ENCODE measurements at places on chromosomes 3 and 15.
A peak's percentile ranks its signal among the peaks of the same experiment; 100 is the strongest.

DNA sequence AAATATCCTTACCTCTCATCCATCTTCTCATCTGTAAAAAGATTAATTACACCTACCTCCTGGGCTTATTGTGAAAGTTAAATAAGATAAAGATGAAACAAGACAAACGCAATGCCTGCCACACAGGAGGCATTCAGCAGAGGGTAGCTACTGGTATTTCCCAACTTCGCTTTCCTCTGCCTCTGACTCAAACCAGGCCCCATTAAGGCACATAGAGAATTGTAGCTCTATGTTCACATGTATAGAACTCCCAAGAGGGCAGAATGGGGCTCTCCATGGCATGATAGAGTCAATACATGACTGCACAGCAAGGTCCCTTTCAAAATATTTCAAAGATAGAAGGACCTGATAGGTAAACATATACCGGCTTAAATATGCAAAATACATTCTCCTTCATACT is 1.4 kb downstream of the LYSMD2 start:
- DNase-seq, result peak; percentile 29

DNA sequence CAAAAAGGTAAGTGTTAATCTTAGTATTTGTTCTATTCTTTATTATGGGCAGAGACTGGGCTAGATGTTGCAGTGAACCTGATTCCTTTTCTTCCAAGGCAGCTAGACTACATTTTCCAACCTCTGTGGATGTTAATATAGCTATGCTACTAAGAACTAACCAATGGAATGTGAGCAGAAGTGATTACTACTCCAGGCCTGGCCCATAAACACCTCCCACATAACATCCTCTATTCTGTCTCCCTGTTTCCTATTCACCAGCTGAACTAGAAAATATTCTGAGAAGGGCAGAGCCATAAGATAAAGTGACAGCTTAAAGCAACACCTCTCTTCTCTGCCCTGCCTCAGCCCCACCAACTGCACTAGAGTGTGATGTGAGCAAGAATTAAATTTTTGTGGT is 29.4 kb downstream of the CD200R1L start:
- DNase-seq, result peak; percentile 6

- no peak for DNase-seq
Measured at GRCh38 chr15:73940061-73940981, 14.1 kb downstream of the LOXL1 start.

- peak; percentile 51 for DNase-seq
Measured at GRCh38 chr3:10553591-10554235, 48.3 kb upstream of the ATP2B2 start.

GRCh38 chr3:186109897-186110803 is 1.3 kb upstream of the ETV5 start:
- DNase-seq, result peak; percentile 34

DNA sequence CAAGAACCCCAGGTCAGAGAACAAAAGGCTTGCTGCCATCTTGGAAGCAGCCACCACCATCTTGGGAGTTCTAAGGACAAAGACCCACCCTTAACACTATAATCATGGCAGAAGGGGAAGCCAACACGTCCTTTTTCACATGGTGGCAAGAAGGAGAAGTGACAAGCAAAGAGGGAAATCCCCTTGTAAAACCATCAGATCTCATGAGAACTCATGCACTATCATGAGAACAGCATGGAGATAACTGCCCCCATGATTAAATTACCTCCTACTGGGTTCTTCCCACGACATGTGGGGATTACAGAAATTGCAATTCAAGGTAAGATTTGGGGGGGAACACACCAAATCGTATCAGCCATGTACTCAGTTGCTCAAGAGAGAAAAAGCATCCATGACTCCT is 21.1 kb upstream of the GBE1 start:
- peak; percentile 9 for DNase-seq

- no peak for DNase-seq
Measured at GRCh38 chr3:32940726-32941125, 10.7 kb upstream of the CCR4 start.

DNA sequence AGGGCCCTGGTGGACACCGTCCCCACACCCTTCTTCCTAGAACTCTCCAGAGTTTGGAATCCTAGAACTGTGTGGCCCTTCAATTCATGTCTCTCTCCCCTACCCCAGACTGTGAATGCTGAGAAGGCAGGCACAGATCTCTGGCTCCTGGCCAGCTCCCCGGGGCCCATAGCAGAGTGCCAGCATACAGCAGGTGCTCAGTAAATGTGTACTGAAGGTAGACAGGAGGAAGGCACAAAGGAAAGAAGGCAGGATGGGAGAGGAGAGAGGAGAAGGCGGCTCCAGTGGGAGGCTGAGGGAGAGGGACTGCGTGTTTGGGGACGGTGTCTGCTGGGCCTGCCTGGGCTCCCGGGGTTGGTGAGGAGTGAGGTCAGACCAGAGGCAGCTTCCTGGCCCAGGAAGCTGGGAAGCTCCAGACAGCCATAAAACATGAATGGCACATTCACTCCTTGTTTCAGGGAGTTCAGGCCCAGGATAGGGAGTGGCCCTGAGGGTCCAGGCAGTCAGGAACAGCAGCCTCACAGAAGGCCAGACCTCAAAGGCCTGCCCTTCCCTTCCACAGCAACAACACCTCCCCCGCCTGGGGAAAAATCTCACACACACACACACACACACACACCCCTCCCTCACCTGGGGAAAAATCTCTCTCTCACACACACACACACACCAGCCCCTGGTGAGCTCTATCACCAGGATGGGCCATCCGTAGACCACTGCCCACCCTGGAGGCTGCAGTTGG is 137.1 kb upstream of the PRR20G start:
- DNase-seq, result no peak

DNA sequence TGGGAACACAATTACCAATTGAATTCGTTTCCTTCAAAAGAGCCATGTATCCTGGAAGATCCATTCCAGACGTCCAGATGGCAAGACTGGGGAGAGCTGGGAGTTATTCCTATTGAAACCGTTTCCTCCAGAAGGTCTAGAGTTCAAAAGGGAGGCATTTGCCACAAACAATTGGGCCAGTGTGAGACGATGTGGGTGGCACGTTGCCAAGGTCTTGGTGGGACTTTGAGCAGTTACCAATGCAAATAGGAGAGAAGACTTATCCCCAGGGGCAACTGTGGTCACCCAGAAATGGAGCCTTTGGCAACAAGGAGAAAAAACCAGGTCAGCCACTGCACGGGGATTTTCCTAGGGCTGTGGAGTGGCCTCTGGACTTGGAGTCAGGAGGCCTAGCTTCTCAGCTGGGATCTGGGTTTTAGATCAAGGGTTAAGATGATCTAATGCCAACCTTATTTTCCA is 29.6 kb upstream of the TLE3 start:
- no peak for DNase-seq

- no peak for DNase-seq
Measured at GRCh38 chr3:66010739-66011655, 27.7 kb downstream of the MAGI1 start.

DNA sequence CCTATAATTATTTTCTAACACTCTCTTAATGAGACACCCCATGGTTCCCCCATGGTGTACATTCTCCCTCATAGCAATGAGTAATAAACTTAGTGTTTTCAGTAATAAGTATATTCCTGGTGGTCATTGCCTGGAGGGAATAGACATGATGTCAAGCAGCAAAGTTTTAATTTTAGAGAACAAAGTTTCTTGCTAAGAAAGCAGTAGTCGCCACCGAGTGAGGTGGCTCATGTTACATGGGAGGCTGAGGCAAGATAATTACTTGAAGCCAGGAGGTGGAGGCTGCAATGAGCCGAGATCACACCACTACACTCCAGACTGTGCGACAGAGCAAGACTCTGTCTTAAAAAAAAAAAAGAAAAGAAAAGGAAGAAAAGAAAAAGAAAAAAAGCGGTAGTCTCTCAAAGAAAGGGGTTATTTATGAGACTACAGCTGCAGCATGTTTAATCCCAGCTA is 2.4 kb upstream of the ELP6 start:
- DNase-seq, result peak; percentile 28

DNA sequence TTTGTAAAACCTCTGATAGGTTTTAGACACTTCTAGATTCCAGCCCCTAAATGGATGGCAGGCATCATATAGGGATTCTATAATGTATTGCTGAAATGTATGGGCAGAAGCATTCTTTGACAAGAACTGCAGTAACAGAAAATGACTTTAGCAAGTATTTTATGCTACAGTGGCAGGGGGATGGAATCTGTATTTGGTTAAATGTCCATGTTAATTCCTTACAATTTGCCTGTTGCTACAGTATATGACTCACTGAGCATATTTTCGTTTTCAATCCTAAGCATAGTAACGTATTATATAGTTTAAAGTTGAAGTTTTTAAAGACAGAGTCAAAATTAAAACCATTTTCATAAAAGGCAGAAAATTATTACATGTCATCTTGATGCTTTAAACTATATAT is 150.1 kb downstream of the MEX3B start:
- no peak for DNase-seq

GRCh38 chr15:62173215-62173614 is 8.1 kb upstream of the C2CD4B start:
- no peak for DNase-seq

DNA sequence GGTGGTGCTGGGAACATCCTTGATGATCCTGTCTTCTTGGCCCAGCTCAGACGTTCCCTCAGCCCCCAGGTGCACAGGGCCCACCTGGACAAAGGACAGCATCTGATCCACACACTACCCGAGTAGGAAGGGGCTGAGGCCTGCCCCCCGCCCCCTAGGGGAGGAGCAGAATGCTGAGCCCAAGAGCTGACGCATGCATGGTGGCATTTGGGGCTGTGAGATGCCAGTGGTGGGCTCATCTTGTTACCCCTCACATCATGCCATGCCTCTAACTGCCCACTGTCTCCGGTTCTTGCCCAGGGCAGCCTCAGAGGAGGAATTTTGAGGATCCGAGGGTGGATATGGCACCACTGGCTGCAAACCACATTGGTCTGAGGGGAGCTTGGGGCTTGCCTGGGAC is 61.5 kb downstream of the LINGO1 start:
- no peak for DNase-seq

- DNase-seq, result no peak
Measured at GRCh38 chr3:44001072-44001471, 240.6 kb upstream of the TOPAZ1 start.

DNA sequence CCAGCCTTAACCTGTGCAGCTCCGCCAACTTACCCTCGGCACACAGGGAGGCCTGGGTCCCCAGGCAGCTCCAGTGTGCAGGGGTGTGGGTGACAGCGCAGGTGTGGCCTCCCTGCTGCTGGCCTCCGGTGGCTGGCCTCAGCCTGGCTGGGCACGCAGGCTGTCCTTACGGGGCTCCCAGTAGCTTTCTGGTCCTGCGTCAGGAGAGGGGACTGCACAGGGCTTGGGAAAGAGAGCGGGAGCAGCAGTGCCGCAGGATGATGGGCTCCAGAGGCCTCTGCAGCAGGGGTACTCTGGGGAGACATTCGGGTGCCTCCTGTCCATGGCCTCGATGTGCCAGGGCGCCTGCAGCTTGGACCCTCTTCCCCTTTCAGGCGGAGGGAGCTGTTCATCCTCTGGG is 9.4 kb downstream of the APBA2 start:
- no peak for DNase-seq

GRCh38 chr15:86813892-86814291 is 734.2 kb downstream of the AGBL1 start:
- DNase-seq, result no peak

DNA sequence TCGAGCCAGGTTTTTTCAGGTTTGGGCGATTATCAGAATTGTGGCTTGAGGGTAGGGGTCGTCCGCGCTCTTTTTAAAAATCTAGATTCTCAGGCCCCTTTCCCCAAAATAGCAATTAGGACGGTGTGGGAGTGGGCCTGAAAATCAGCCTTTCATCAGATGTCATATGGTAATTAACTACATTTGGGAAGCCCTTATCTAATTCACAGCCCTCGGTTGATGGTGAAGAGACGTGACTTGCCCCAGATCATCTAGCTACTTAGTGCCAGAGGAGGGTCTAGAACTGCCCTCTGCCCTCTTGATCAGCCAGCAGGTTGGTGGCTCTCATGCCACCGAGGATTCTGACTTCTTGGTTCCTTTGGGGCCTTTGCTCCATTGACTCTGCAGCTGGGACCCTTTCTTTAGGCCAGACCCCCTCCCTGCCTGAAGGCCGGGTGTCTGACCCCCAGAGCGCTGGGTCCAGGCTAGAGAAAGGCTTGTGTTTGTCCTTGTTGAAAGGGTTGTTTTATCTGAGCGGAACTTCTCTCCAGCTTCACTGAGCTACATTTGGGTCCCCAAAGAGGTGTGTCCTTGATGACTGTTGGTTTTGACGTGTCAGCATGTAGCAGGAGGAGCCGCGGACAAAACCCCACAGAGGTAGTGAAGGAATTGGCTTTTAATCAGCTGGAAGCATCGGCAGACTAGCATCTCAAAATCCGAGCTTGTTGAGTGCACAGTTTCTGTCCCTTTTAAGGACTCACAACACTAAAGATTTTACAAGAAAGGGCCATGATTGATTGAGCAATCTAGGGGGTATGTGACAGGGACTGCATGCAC is 857 bp downstream of the AEN start:
- peak; percentile 64 for DNase-seq

DNA sequence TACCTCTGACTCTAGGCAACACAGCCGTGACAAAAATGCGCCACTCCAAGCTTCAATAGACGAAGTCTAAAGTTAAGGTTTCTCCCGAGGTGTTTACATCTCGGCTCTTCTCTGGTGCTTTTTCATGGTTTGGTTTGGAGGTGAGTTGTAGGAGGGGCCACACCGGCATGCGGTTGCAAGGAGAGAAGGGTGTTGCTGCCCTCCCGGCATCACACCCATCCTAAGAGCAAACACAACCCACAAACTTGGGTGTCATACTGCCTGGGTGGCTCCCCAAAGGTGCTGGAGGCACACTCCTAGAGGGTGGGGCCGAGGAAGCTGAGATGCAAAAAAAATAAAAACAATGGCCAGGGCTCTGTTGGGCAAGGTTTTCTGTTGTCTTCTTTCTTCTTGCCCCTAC is 225.2 kb upstream of the ICE2 start:
- no peak for DNase-seq

GRCh38 chr3:33980252-33980651 is 181.8 kb downstream of the PDCD6IP start:
- peak; percentile 10 for DNase-seq

GRCh38 chr3:53217175-53217574 is 38.6 kb downstream of the TKT start:
- no peak for DNase-seq

DNA sequence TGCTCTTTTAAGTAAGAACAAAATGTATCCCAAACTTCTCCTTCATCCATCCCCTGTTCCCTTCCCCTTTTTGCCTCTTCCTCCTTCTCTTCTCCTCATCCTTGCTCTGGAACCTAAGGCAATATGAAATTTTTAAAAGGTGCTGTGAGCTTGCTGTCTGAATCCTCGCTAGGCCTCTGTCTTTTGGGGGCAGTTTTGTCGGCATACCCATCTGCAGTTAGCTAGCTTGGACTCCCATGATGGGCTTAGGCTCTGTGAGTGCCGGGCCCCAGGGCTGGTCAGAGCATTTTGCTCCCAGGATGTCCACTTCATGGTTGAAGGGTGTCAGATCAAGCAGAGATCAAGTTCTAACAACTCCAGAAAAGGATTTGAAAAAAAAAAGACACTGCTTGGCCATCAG is 18.6 kb downstream of the ZIC1 start:
- DNase-seq, result no peak

GRCh38 chr3:195865752-195866151 is 42.6 kb downstream of the TNK2 start:
- no peak for DNase-seq

- DNase-seq, result no peak
Measured at GRCh38 chr3:39910135-39910534, 100.7 kb downstream of the MYRIP start.
